Aorta (tissue), 5 donors: ENCODE measurements at places on chromosomes 12 and 14.

DNA sequence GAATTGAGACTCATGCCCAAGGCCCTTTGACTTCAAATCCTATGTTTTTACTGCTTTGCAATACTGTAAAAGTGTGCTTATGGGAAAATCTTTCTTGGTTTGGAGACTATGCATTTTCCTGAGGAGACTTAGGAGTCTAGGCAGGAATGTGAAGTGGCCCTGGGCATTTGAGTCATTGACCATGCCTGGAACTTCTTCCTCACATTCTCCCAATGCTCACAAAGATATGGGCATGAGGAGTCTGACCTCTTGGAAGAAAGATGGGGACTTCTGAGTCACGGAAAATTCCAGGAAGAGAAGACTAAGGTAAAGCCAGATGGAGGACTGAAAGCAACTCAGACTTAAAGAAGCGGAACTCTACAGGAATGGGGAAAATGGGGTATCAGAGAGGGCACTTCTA, 38.2 kb upstream of the ZNF641 start:
- no peaks in the 10 kb centered on the region for H3K27me3 ChIP-seq
- no peak for DNase-seq
- H3K27ac ChIP-seq = no peak overlapping the region
- no peaks in the 10 kb centered on the region for H3K36me3 ChIP-seq
- H3K4me3 ChIP-seq = no peak overlapping the region
- H3K4me1 ChIP-seq = peaks cover 6% of the 10 kb centered on the region

DNA sequence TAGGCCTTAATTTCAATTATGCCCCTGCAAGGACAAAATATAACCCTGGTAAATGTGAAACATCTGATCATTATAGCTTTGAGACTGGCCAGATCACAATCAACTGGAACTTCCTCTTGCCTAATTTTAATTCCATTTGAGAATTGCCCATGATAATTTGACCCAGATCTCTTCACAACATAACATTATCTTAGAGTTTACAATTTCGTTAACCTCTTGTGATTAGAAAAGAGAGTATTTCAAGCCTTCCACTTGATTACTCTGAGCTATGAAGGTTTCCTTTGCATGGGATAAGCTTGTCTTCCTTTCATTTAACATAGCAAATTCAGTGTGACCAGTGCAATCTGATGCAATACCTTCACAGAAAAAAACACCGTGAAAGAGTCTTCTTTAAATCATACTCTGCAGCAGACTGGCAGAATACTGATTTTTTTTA, 143.6 kb downstream of the DUSP6 start:
- H3K4me1 ChIP-seq = no peaks in the 10 kb centered on the region
- H3K27me3 ChIP-seq = no peaks in the 10 kb centered on the region
- no peaks in the 10 kb centered on the region for H3K36me3 ChIP-seq
- no peak for DNase-seq

- no peaks in the 10 kb centered on the region for H3K36me3 ChIP-seq
- H3K4me1 ChIP-seq = no peaks in the 10 kb centered on the region
- DNase-seq = no peak
- H3K27ac ChIP-seq = no peak overlapping the region
Measured at GRCh38 chr14:57933349-57933748, 67.5 kb upstream of the SLC35F4 start.

DNA sequence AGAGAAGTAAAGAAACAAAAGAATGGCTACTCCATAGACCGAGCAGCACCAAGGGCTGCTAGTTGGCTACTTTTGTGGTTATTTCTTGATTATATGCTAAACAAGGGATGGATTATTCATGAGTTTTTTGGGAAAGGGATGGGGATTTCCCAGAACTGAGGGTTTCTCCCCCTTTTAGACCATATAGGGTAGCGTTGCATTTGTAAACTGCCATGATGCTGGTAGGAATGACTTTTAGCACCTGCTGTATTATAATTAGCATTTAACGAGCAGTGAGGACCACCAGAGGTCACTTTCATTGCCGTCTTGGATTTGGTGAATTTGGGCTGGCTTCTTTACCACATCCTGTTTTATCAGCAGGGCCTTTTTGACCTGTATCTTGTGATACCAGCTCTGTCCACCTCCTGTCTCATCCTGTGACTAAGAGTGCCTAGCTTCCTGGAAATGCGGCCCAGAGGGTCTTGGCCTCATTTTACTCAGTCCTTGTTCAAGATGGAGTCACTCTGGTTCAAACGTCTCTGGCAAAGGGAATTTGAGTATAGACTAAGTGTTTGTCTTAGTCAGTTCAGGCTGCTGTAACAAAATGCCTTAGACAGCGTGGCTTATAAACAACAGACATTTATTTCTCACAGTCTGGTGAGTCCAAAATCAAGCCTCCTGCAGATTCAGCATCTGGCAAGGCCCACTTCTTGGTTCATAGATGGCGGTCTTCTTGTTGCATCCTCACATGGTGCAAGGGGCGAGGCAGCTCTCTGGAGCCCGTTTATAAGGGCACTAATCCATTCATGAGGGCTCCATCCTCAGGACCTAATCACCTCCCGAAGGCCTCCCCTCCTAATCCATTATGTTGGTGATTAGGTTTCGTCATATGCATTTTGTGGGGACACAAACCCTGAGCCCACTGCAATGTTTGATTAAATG, 348.3 kb upstream of the SFSWAP start:
- H3K36me3 ChIP-seq = no peaks in the 10 kb centered on the region
- H3K27ac ChIP-seq = no peak overlapping the region
- DNase-seq = no peak
- H3K27me3 ChIP-seq = no peaks in the 10 kb centered on the region
- no peak overlapping the region for H3K4me3 ChIP-seq
- H3K4me1 ChIP-seq = no peaks in the 10 kb centered on the region

DNA sequence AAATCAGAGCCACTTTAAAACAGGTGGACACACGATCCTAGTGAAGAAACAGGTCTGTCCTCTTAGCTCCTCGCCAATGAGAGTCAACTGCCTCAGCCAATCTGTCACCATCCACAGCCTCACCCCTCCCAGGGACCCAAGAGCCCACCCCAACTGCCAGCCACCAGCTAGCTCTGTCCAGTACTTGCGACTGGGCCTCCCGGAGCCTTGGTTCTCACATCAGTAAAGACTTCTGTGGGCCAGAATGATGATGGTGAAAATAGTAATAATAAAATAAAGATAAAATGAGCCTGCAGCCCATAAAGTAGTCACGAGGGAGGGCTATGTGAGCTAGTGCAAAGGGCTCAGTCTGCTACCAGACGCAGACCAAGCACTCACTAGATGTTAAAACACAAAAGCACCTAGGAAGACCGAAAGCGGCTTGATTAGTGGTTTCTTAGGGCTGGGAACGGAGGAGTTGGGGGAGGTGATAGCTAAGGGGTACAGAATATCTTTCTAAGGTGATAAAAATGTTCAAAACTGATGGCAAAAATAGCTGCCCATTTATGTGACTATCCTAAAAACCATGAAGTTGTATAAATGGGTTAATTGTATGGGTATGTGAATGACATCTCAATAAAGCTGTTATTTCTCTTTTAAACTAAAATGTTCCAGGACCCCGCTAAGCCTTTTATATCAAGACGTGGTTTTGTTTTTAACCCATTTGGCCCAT, 39.8 kb downstream of the ACTN1 start:
- H3K27me3 ChIP-seq = no peaks in the 10 kb centered on the region
- no peak for DNase-seq

DNA sequence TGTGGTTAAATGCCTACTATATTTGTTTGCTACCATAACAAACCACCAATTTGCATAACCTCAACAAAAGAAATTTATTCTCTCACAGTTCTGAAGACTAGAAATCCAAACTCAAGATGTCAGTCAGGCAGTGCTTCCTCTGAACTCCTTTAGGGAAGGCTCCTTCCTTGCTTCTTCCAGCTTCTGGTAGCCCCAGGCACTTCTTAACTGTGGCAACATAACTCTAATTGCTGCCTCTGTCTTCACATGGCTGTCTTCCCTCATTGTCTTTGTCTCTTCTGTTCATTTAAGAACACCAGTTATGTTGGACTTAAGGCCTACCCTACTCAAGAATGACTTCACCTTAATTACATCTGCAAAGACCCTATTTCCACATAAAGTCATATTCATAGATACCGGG, 206.9 kb downstream of the SYT1 start:
- H3K4me3 ChIP-seq = no peak overlapping the region
- H3K27me3 ChIP-seq = no peaks in the 10 kb centered on the region
- H3K4me1 ChIP-seq = no peaks in the 10 kb centered on the region
- H3K27ac ChIP-seq = no peak overlapping the region
- H3K36me3 ChIP-seq = no peaks in the 10 kb centered on the region

GRCh38 chr14:64864258-64864657, 15.4 kb downstream of the SPTB start:
- H3K4me1 ChIP-seq = no peaks in the 10 kb centered on the region
- H3K27ac ChIP-seq = no peak overlapping the region
- no peak for DNase-seq
- H3K4me3 ChIP-seq = no peak overlapping the region
- H3K36me3 ChIP-seq = no peaks in the 10 kb centered on the region

- H3K4me3 ChIP-seq = no peak overlapping the region
- H3K4me1 ChIP-seq = no peaks in the 10 kb centered on the region
- H3K36me3 ChIP-seq = no peaks in the 10 kb centered on the region
- peak; percentile 51 for DNase-seq
- no peaks in the 10 kb centered on the region for H3K27me3 ChIP-seq
Measured at GRCh38 chr12:3597526-3598210, 106.7 kb downstream of the PRMT8 start.

DNA sequence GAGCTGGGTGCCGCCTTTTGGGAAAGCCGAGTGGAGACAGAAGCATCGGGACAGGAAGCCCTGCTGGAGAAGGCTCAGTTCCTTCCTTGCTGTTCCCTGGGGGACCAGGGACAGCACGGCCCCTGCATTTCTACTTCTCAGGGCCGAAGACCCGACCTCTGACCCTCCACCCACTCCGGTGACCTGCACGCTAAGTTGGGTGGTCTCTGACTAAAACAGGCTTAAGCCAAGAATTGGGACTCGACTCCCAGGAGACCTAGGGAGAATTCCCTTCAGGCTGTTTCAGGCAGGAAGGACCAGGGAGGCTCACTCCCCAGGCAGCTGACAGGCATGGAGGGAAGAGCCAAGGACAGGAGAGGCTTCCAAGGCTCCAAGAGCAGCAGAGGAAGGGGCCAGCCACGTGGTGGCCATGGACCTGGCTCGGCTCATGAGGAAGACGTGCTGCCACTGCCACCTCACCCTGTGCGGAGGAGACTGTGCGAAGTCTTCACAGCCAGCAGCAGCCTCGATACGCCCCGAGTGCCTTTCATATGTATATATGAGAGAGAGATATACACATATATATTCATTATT, 43.9 kb downstream of the DCAF4 start:
- H3K4me1 ChIP-seq = no peaks in the 10 kb centered on the region
- H3K27ac ChIP-seq = no peak overlapping the region
- H3K36me3 ChIP-seq = no peaks in the 10 kb centered on the region
- DNase-seq = no peak
- H3K4me3 ChIP-seq = no peak overlapping the region
- H3K27me3 ChIP-seq = no peaks in the 10 kb centered on the region

GRCh38 chr12:31588976-31589375, 2.0 kb downstream of the DENND5B start:
- H3K4me3 ChIP-seq = peak overlapping the region; percentile 99
- peak overlapping the region; percentile 49 for H3K27ac ChIP-seq
- H3K4me1 ChIP-seq = no peaks in the 10 kb centered on the region
- H3K27me3 ChIP-seq = no peaks in the 10 kb centered on the region
- no peak for DNase-seq

GRCh38 chr14:103544388-103545218, 15.6 kb downstream of the TRMT61A start:
- no peak overlapping the region for H3K4me3 ChIP-seq
- H3K36me3 ChIP-seq = no peaks in the 10 kb centered on the region
- no peak overlapping the region for H3K27ac ChIP-seq
- no peaks in the 10 kb centered on the region for H3K27me3 ChIP-seq
- H3K4me1 ChIP-seq = no peaks in the 10 kb centered on the region
